Posterior vena cava (tissue), 2 donors: ENCODE measurements at places on chromosomes 3 and 15. TPM values are rescaled to one million over a fixed set of nuclear protein-coding genes. Genes with fewer than 3 reads are reported as not detected.

Gene GALNT15
- total RNA-seq = 62.2 TPM

Gene TMEM212
- total RNA-seq = not detected

Gene BMF
- total RNA-seq = 5.0 TPM

GRCh38 chr3:181454451-181455027 is 257.2 kb upstream of the SOX2 start:
- DNase-seq = no peak

DNA sequence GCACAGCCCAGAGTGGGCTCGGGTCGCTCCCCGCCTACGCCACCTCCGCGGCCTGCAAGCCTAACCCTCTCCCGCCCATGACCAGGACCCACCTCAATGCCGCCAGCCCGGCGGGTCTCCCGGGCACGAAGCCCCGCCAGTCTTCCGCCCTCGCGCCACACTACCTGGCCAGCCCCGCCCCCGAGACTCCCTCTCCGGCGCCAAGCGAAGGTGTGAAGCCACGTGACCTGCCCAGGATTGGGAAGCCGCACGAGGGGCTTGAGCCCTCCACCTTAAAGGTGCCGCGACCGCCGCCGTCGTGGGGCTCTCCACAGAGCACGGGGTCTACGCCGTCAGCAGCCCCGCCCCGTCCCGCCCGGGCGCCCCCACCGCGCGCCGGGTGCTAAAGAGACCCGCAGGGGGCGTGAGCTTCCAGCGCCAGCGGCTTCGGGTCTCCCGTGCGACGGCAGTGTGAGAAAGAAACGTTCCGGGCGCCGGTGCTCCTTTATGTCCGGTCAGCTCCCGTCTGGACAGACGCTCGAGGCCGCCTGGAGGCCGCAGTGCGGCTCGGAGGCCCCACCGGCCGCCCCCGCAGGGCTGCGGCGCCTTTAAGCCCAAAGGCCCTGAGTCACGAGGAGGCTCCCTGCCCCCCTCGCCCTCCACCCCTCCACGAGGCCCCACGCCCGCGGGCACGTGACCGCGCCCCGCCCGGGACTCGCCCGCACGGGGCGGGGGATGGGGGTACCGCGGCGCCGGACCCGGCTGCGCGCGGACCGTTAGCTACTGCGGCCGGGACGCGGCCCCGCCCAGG is at the start of gene CPEB1:
Gene CPEB1, minus strand, starts transcription at position 319 of the 790 bp plus-strand sequence. CDS start 18,904 bp downstream, outside the sequence.
- peak; percentile 87 for DNase-seq
